ENCODE measurements at places on chromosomes 6 and 20.

DNA sequence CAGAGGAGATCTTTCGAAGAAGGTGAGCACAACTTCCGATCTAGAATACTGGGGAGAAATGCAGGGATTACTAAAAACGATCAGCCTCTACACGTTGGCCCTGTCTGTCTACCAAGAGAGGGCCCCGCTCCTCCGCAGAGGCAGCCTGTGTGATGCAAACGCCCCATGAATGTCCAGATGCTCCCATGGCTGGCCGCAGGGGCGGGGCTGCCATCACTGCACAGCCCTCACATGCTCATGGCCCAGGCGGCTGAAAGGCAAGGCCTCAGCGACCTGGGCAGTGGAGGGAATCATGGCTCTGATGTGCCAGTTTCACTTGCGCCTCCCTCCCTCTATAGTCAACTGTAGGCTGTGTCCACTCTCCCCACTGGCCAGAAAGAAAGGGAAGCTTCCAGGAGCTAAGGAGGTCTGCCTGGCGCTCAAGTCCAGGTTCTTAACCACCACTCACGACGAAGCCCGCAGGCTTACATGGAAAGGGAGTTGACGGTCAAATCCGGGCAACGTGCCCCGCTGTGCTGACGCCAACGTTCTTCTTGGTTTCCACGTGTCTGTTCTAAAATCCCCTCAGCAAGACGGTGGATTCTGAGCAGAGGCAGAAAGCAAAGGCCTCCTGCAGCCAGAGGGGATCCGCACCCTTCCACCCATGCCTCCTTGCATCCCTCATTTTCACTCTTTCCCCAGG is 14.2 kb downstream of the PXDC1 start:
- no peak for DNase-seq

GRCh38 chr6:14730654-14731053 is 515.2 kb upstream of the JARID2 start:
- no peak for DNase-seq

DNA sequence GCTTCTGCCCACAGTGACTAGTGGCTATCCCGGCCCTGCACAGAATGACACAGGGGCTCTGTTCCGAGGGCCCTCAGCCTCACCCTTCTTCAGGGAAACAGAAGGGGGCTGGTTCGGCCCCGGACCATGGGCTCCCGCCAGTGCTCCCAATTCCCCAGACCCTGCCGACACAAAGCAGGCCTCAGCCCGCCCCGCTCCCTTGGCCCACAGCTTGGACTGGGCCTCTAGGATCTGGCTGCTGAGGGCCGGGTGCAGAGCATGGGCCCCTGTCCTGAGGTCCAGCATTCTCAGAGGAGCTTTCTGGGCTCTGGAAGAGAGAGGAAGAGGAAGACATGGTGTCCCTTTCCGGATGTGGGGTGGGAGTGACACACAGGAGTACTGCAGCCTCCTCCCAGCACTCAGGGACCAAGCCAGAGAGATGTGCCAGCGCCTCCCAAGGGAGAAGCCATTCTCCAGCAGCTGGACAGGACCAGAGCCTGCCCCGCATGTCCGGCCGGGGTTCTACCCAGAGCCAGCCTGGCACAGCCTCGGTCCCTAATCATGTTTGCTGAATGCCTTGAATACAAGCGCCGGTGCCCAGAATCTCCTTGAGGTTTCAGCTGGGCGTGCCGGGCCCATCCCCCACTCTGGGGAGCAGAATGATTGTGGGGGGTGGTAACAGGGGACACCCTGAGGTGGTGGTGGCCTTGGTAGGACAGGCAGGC is 23.9 kb downstream of the C20orf203 start:
- DNase-seq, result no peak

DNA sequence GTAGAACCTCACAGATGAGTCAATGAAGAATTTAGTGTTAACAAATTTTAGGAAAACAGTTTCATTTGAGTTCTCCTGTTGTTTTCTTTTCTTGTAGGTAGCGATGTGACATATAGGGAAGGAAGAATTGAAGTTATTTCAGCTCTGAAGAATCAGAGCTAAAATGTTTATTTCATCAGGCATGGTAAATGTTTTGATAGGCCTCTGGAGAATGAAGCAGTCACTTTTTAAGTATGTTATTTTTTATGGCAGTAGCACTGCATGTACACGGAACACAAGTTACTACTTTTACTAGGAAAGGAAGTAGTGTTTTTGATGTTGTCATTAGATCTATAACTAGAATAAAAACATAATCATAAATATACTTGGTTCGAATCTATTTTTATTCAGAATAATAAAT is 1357.3 kb upstream of the CITED2 start:
- no peak for DNase-seq

- DNase-seq, result no peak
Measured at GRCh38 chr20:48866936-48867335, 39.1 kb upstream of the PREX1 start.

DNA sequence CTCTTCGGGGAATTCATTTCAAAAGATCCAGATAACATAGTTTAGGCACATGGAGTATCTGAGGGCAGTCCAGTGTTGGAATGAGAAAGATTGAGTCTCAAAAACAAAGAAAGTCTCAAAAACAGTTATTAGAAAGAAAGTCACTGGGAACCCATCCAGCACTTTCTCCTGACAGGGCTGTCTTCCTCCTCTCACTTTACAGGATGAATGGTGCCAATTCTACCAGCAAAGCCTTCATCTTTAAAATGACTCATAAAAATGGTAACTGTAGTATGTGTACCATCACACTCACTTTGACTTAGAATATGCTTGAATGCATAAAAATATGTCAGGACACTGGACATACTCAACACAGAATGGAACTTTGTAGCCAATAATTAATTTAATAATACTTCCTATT is 71.3 kb downstream of the SLC22A3 start:
- DNase-seq, result no peak

DNA sequence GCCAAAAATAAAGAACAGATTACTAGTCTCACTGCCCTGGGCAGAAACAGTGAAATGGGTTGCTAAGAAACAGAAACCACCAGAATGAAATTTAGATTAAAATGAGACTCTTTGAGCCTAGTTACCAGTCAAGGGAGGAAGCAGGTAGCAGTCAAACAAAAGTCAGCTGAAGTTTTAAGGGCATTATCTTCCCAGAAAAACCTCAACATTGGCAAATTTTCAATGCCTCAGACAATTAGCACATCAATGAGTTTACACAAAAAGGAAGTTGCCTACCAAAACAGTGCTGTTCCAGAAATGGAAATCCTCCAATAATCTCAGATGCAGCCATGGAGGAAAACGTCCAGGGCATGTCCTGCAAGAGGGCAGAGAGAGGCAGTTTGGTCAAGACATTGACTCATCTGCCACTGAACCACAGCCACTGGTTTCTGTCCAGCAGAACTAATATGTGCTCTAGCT is 399.7 kb upstream of the ADGRB3 start:
- DNase-seq, result no peak

DNA sequence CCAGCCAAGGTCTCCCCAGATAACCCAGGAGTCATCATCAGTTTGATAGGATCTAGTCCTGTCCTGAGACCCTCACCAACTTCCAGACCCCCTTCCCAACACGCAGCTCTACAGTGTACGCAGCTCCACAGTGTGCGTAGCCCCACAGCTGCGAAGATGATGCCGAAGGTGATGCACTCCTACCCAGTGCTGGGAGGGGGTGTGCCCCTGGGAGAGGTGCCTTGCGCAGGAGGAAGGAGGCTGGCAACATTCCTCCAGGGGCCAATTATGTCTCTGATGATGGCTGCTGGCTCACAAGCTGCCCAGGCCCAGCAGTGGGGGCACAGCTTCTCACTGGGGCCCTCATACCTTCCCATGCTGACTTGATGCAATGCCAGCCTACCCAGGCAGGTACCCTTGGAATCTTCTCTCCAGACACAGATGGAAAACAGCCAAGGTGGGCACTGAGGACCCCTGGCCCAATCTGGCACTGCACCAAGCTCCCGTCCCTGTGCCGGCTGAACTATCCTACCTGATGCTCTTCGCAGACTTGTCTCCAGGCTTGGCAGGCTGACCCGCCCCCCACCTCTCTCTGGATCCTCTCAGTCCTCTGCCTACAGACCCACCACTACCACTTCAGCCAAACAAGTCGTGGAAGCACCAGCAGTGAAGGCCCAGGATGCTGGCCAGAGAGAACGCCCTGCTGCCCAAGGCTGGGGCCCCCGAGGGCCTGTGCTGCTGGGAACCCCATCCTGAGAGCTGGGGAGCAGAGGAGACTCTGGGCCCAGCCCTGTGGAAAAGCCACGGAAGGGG is 1.4 kb downstream of the ZNF512B start:
- DNase-seq, result no peak

DNA sequence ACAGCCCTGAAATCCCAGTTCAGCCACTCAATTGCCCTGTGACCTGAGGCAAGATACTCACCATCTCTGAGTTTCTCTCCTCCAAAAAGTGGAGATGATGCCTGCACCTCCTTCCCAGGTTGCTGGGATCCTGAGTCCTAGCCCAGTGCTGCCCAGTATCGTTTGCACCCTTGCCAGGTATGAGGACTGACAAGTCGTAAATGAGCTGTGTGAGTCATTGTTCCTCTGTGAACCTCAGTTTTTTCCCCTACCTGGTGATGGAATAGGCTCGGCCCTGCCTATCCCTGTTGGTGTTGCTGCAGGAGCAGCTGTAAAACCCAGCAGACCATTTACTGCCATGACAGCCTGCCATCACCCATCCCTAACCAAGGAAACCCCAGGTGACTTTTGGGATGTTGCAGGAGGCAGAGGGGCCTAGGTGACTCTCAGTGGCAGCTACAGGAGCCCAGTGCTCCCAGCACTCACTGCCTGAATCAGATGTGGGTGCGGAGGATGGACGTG is 229.3 kb downstream of the SYNDIG1 start:
- no peak for DNase-seq

DNA sequence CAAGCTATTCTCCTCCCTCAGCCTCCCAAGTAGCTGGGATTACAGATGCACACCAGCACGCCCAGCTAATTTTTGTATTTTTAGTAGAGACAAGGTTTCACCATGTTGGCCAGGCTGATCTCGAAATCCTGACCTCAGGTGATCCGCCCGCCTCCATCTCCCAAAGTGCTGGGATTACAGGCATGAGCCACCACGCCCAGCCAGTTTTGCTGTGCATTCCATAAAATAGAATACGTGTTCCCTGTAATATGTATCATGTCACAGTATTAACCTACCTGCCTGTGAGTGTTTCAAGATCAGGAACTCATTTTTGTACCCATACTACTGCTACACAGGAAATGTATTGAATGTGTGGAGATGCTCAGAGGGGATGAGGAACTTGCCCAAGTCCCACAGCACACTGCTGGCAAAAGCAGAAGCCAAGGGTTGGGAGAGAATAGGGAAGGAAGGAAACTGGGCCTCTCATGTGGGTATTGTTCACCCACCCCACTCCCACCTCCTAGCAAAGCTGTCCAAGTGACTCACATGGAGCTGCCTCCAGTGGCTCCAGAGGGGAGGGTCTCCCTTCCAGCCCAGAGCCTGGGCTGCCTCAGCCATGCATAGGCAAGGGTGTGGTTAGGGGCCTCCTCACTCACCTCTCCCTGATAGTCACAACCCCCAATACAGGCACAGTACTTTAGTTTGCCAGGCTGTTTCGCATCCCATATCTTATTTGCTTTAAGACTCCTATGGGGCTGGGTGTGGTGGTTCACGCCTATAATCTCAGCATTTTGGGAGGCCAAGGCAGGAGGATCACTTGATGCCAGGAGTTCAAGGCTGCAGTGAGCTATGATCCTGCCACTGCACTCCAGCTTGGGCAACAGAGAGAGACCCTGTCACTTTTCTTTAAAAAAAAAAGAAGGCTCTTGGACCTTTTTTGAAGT is 9.4 kb downstream of the HM13 start:
- no peak for DNase-seq

DNA sequence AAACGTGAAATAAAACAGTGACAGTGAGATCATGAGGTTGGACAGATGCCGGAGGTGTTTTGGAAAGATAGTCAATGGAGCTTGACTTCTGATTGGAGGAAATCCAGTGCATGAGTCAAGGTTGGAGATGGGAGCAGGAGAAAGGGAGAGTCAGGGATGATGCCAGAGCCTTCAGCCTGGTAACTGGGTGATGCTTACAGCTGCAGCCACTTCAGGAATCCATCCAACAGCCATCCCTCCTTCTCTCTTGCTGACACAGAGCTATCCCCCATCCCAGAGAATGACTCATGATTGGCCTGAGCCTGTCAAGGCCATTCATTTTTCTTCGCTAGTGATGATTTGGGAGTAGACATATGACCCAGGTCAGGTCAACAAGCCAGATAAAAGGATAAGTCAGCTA is 112.8 kb downstream of the SAMD5 start:
- no peak for DNase-seq

GRCh38 chr6:158002951-158003853 is 21.5 kb downstream of the SYNJ2 start:
- no peak for DNase-seq

DNA sequence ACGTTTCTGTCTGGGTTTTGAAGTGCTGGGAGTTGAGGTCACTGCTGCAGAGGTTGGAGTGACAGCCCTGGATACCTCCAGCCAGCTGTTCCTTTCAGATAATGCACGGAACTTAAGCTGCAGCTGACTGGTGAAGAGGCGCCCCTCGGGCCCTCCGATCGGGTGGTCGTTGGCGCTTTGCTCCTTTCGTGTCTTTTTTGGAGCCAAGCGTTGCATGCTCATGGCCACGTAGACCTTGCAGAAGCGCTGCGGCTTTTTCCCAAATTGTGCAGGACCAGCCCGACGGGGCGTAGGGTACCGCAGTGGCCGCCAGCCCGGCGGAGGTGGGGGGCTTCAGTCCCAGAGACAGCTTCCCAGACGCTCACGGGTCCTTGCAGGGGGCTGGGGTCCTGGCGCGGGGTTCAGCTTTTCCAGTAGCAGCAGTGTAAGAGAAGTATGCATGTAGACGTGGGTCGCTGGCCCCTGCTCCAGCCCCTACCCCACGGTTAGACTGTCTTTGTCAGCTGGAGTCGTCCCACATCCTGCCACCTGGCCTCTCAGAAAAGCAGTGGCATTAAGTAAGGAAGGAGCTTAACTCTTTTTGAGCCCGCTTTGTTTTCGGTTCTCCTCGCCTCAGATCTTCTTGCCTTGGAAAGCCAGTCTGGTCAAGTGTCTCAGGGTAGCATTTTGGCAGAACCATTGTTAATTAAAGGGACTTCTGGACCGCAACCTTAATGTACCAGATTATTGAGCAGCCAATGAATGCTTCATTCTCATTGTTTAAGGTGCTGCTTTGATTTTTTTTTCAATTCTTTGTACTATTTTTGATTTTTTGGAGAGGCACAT is 838 bp downstream of the TNFAIP3 start:
- no peak for DNase-seq

- no peak for DNase-seq
Measured at GRCh38 chr20:62433658-62434497, 6.5 kb upstream of the RBBP8NL start.

GRCh38 chr20:18750735-18751134 is 62.8 kb upstream of the SCP2D1 start:
- peak; percentile 52 for DNase-seq

DNA sequence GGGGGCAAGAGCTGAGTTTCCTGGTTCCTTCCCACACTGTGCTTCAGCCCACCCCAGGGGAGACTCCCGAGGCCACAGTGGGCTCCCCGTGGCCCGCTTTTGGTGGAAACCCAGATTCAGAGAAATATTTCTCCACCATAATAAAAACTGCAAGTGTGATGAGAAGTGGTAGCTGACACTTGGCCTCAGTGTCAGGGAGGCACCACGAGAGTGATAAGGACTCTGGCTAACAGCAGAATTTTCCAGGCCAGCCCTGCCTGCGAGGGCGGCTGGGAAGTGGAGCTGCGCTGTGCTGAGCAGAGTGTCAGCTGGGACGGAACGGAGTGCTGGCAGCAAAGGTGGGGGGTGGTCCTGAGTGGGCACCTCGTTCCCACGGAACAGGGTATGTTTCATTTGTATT is 22.5 kb downstream of the SPATA2 start:
- no peak for DNase-seq

GRCh38 chr6:119459207-119459974 is 109.8 kb upstream of the MAN1A1 start:
- no peak for DNase-seq
